Esophagus muscularis mucosa (tissue), 4 donors: ENCODE measurements at places on chromosomes 4 and X. TPM values are rescaled to one million over a fixed set of nuclear protein-coding genes. Genes with fewer than 3 reads are reported as not detected.

SAGE1 gene
- not detected for total RNA-seq

C4orf50 gene
- 0.42 TPM for total RNA-seq

SLC10A6 gene
- not detected for total RNA-seq

GRCh38 chrX:78024349-78025059 is 55.1 kb upstream of the PGAM4 start:
- H3K4me3 ChIP-seq, result no peak overlapping the region
- no peak overlapping the region for H3K27ac ChIP-seq
- no peaks in the 10 kb centered on the region for H3K4me1 ChIP-seq
- H3K27me3 ChIP-seq, result no peaks in the 10 kb centered on the region
- no peaks in the 10 kb centered on the region for H3K36me3 ChIP-seq
- no peak for DNase-seq

DNA sequence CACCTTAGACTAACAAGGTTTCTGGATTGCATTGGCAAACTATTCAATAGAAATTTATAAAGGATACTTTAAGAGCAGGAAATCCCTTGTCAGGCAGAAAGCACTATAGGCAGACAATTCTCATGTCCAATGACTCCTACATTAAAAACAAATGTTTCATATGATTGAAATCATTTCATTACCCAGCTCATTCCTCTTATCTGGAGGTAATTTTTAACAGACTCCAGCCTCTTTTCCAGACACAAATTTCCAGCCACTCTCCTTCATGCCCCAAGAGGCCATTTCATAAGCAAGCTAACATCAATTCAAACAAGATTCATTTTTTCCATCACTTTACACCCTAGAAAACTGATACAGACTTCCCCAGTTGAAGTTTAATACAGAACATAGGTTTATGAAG is 495.1 kb upstream of the FRG1 start:
- no peaks in the 10 kb centered on the region for H3K36me3 ChIP-seq
- H3K4me1 ChIP-seq, result no peaks in the 10 kb centered on the region
- no peak overlapping the region for H3K4me3 ChIP-seq
- H3K27ac ChIP-seq, result no peak overlapping the region

- no peaks in the 10 kb centered on the region for H3K27me3 ChIP-seq
- no peak overlapping the region for H3K27ac ChIP-seq
Observed at GRCh38 chrX:23840674-23841073, 57.7 kb downstream of the SAT1 start.

DNA sequence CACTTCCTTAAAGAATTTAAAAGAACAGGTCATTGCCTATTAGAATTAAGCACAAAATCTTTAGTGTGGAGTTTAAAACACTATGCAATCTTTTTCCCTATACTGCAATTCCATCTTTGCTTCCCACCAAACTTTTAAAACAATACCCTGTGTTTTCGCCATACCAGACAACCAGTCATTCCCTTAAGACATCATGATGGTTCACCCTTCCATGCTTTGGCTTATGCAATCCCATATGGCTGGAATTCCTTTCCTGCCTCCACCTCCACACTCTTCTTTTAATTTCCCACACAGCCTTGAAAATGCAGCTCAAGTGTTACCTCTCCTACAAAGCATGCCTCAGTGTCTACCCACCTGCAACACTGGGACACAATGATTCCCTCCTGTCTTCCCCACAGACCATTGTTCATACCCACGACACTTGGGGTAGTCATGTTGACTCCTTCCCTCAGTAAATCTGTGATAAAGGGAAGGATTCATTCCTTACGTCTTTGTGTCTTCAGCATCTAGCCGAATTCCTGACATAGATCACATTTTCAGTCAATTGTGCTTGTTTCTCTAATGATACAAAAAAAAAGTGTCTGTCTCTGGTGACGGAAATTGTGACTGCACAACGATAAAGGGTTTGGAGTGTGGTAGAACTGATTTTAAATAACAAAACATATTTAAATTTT is 166.3 kb downstream of the FNIP2 start:
- H3K27me3 ChIP-seq, result no peaks in the 10 kb centered on the region
- H3K4me1 ChIP-seq, result no peaks in the 10 kb centered on the region
- H3K36me3 ChIP-seq, result no peaks in the 10 kb centered on the region
- H3K4me3 ChIP-seq, result no peak overlapping the region
- no peak for DNase-seq

- H3K27me3 ChIP-seq, result no peaks in the 10 kb centered on the region
- H3K4me1 ChIP-seq, result no peaks in the 10 kb centered on the region
- H3K36me3 ChIP-seq, result no peaks in the 10 kb centered on the region
- no peak overlapping the region for H3K4me3 ChIP-seq
- H3K27ac ChIP-seq, result no peak overlapping the region
Observed at GRCh38 chr4:53037892-53038291, 175.8 kb downstream of the RASL11B start.

- no peaks in the 10 kb centered on the region for H3K4me1 ChIP-seq
- H3K4me3 ChIP-seq, result no peak overlapping the region
Observed at GRCh38 chr4:186537843-186538521, 17.4 kb downstream of the MTNR1A start.

GRCh38 chrX:55357236-55357635 is 92.5 kb upstream of the PAGE3 start:
- H3K4me1 ChIP-seq, result no peaks in the 10 kb centered on the region
- no peaks in the 10 kb centered on the region for H3K27me3 ChIP-seq

DNA sequence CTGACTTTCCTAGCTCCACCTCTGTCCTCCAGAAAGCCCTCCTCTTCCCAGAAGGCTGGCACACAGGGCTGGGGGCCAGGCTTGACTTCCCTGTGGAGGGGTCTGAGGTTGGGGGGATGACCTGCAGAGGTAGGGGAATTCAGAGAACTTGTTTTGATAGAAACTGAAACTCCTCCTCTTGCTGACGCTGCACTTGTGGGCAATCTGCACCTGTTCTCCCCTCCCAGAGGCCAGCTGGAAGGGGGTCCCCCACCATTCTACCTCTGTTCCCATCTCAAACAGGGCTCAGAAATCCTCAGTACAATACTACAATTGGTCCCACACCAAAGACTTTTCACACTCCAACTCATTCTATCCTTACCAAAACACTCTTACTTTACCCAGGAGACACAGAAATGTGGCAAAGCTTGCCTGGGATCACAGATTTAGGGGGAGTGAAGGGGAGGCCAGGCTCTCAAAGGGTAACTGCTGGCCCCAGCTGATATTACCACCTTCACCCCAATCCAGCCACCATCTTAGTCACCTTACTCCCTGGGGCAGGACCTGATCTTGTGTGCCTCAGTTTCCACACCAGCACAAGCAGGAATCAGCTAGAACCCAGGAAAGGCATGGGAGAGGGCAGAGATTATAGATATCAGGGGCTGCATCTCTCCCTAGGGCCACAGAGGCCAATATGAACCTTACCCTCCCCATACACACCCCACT is 18.5 kb downstream of the OTUD5 start:
- peaks cover 28% of the 10 kb centered on the region for H3K36me3 ChIP-seq
- DNase-seq, result no peak
- peaks cover 24% of the 10 kb centered on the region for H3K4me1 ChIP-seq

GRCh38 chr4:166128403-166128802 is 255.4 kb downstream of the TLL1 start:
- no peak overlapping the region for H3K4me3 ChIP-seq
- H3K4me1 ChIP-seq, result no peaks in the 10 kb centered on the region
